Activated gamma-delta T cell treated with anti-CD3 and anti-CD28 coated beads, Interleukin-2, amount 50 U/mL, for 16 hours (primary cell): ENCODE measurements at places on chromosomes 11 and 22.

DNA sequence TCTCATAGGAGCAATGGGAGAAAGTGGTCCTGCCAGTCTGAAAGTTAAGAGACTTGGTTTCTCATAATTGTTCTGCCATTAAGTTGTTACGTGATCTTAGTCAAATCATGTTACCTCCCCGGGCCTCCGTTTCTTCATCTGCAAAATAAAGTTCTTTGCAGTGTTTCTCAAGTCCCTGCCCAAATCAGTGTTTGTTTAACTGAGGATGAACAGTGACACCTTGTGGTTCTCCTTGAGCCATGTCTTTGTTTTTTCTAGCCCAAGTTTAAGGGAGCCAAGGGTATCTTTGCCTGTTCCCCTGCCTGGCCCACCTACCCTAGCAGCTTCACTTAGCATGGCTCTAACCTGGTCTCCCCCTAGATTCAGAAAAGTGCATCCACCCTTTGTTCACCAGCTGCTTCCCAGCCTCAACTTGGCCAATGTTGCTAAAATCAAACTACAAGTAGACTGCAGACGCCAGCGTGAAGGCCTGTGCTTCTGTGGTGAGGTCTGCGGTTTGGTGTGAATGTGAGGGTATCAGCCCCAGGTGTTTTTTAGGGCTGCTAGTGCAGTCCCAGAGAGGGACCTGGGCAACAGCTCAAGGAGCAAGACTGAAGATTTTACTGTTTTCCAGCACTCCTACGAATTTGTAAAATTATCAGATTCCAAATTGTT lies 35.5 kb downstream of the FZD4 start:
- no peak for DNase-seq

- no peak for DNase-seq
These were observed 9.4 kb downstream of the SIGIRR start for GRCh38 chr11:405323-405953.

DNA sequence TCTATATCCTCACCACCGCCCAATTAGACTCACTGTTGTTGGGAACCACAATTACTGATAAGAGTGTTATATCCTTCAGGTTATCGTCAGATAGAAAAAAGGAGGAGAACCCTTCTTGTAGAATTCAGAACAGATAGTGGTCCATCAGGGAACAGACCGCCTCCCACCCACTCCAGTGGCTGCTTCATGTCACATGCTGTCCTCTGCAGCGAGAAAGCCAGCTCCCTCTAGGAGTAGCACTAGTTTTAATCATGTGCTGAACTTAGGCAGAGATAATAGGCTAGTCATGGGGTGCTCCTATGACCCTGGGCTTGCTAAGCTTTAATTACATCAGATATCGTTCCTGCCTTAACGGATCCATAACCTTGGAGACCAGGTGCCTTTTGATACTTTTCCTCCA lies 51.5 kb upstream of the RAB1B start:
- no peak for DNase-seq

- no peak for DNase-seq
These were observed 458 bp downstream of the OSBPL5 start for GRCh38 chr11:3164552-3165151.

DNA sequence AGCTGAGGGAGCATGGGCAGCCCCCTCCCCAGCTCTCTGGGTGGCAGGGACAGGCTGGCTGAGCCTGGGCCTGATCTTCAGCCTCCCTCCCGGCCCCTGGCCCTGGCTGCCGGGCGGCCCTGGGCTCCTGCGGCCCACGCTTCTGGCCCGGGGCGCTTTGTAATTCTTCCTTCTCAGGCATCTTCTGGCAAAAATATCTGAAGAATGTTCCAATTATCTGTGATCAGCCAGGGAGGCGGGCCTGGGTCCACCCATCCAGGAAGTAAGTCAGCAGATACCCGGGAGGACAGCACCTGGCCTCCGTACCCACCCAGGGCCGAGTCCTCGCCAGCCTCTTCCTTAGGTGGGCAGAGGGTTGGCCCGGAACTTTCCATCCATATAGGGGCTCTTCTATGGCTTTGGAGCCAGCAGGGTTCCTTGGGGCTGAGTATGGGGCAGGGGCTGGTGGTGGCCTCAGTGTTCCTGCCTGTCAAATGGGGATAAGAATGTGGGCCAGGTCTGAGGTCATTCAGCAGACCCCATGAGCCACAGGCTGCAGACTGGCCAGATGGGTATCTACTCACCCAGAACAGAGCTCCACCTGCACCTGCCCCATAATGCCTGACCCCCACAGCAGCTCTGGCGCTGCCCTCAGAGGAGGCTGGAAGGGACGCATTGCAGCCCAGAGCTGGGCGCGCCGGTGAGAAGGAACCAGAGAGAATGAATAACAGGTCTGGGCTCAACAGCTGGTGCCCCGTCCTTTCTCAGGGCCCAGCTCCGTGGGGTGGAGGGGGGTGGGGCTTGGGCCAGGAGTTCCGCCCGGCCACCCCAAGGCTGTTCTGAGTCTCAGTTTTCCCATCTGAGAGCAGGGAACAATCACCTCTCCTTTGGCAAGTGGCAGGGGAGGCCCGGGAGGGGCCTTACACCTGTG lies 16.2 kb downstream of the WNT7B start:
- DNase-seq, result no peak

DNA sequence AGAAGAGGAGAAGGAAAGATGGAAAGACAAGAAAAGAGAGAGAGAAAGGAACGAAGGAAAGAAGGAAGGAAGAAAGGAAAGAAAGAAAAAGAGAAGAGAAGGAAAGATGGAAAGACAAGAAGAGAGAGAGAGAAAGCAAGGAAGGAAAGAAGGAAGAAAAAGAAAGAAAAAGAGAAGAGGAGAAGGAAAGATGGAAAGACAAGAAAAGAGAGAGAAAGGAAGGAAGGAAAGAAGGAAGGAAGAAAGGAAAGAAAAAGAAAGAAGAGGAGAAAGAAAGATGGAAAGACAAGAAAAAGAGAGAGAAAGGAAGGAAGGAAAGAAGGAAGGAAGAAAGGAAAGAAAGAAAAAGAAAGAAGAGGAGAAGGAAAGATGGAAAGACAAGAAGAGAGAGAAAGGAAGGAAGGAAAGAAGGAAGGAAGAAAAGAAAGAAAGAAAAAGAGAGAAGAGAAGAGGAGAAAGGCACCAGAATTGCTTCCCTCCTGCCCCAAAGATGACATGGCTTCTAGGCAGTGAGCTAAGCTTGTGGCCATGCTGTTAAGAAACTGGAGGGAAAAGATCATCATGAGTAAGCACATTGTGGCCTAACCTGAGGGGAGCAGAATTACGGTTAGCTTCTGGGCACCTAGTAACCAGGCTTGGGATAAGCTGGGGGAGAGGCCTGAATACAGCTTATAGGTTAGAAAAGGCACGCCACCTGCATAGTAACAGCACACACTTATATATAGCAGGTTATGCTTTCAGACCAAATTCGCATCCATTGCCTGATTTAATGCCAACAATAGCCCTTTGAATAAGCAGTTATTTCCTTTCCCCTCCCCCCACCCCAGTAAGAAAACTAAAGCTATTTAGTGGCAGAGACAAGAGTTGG lies 2.3 kb upstream of the ST3GAL4 start:
- no peak for DNase-seq

DNA sequence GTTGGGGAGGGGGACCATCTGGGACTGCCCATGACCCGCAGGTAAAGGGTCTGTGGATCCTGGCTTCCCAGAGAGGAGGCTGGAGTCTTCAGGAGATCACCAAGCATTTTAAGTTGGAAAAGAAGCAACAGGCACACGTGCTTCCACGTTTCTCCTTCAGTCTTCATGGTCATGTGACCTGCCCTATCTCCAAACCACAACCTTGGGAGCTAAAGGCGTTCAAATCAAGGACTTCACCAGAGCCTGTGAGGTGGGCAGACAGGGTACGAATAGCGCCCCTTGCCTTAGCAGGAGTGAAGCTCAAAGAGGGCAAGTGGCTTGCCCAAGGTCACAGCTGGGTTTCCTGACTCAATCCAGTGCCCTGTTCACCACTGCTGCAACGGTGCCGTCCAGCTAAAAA lies 6.7 kb downstream of the TMEM184B start:
- no peak for DNase-seq

DNA sequence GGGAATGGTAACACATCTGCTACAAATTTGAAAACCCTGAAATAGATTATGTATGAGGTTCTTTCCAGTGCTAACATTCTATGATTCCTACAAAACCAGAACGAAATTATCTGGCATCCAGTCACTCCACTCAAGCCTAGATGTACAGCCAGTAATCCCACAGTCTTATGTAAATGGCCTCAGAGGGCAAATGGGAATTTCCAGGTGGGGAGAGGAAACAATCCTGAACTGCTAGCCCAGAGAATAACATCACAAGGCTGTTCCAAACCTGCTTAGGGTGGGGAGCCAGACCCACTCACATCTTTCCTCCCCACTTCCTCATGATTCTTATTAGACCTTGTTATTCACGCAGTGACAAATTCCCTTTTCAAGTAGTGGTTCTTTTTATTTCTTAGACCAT lies 3.5 kb downstream of the FIBIN start:
- DNase-seq, result no peak

- DNase-seq, result no peak
These were observed 144.9 kb downstream of the PGR start for GRCh38 chr11:100984668-100985067.

DNA sequence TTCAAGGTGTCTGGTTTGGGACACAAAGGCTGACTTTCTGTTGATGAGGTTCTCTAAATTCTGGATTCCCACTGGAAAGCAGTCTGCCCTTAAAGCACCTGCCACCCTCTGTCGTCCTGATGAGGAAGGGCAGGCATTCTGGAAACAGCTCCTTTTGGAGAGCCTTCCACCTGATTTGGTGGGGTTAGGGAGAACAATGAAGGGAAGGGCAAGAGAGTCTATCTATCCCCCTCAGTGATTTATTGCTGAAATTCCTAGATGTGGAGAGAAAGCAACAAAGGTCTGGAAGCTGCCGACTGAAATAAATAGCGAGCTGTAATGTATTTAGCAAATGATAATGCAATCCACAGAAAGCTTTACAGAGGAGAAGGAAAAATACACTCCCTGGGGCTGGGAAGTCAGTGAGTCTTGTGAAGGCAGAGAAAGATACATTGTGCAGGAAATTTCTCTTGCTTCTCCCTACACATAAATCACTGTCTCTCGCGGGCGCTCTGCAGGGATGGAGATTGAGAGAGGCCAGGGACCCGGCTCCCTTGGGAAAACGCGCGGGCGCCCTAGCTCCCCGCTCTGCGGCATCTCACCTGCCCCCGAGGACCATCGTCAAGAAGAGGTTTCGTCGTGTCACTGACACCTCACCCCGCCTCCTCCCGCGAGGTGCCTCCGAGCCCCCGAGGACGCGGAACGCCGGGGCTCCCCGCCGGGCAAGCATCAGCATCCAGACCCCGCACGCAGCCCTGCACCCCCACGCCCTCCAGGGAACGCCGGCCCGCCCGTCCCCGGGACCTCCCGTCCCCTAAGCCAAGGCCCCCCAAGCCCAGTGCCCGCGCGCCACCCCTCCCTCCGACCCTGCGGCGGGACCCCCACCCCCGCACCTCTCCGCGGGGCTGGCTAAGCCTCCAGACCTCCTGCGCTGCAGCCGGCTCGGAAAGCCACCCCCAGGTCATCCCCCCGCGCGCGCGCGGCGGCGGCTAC lies 673 bp downstream of the CDON start:
- DNase-seq, result peak; percentile 4

GRCh38 chr11:7673724-7674434 lies 579 bp upstream of the CYB5R2 start:
- no peak for DNase-seq

GRCh38 chr11:119843877-119844276 lies 114.9 kb upstream of the NECTIN1 start:
- no peak for DNase-seq

- no peak for DNase-seq
These were observed 2.0 kb downstream of the MOGAT2 start for GRCh38 chr11:75719340-75720239.

DNA sequence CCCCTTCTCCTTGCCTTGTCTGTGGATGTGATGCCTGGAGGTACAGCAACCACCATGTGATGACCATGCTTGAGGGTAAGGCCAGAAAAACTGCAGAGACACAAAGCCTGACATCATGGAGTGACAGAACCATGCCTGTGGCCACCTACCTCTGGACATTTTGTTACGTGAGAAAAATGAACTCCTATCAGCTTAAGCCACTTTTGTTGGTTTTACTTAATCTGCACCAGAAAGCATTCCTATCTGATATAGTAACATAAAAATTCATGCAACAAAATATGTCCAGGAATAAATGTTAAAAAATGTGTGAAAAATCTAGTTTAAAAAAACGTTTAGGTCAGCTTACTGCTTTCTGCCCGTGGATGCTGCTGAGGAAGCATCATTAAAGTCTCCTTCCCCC lies 42.6 kb upstream of the P4HA3 start:
- DNase-seq, result no peak

- no peak for DNase-seq
These were observed 670.9 kb downstream of the BRD1 start for GRCh38 chr22:49156662-49157285.

DNA sequence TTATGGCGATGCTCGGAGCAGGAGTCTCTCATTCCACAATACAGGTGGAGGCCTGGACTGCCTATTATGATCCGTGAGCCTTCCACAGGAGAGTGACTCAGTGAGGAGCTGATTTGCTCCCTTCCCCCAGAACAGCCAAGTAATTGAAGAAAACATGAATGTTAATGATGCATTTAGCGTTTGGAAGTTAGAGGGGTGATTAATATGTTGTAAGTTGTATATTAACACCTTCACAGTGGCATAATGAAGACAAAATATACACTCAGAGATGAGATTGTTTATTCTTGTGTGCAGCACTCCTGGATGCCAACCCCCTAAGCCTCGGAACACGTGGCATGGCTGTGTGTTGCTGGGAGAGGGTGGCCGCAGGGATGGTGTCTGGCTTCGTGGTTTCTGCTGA lies 98.6 kb downstream of the GRIK4 start:
- DNase-seq, result no peak

- no peak for DNase-seq
These were observed 28.1 kb downstream of the INSC start for GRCh38 chr11:15142838-15143237.

GRCh38 chr11:86582898-86583297 lies 89.5 kb downstream of the ME3 start:
- no peak for DNase-seq

- no peak for DNase-seq
These were observed 52.2 kb downstream of the GAB2 start for GRCh38 chr11:78365381-78365792.
